ENCODE measurements at places on chromosomes 7 and 10.

DNA sequence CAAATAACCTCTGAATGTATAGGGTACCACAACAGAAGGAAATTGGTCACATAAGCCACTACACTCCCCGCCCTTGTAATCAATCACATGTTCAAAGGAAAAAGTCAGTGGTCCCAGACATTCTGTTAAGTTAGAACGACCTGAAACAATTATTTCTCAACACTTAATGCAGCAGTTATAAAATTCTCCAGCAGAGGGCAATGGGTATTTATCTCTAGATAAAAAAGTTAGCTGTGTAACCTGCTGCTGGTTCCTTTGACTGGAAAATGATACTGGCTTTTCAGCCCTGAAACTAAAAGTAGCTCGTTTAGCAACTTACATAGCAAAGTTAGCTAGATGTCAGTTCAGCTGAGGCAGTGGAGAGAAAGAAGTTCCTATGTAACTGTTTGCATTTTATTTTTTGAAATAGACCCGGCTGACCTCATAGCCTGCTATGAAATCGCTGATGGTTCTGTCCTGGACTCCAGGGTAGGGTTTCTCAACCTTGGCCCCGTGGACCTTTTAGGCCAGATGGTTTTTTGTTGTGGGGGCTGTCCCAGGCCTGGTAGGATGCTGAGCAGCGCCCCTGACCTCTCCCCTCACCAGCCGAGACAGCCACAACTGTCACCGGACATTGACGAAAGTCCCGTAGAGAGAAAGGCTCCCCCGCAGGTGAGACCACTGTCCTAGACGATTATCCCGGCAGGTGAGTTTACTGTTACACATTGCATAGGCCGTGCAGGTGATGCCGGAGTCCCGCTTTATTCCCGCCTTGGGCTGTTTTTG, 40.2 kb upstream of the PROSER2 start:
- peak; percentile 45 for DNase-seq

DNA sequence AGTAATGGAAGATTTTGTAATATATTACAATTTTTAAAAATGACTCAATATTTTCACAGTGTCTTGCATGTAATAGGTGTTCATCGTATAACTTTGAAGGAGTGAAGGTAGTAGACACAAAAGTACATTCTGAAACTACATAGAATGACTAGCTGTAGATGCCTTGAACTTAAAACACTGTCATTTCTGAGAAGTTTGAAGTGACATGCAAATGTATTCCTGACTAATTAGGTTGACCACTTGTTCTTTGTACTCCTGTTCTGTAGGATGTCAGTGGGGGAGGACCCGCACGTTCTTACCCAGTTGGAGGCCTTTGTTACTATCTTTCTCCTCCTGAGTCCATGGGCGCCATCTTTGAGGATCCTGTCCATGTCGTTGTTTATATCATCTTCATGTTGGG, 31.2 kb downstream of the SEC61A2 start:
- DNase-seq, result no peak

- DNase-seq, result no peak
Measured at GRCh38 chr10:73998929-73999691, 1.2 kb downstream of the VCL start.

DNA sequence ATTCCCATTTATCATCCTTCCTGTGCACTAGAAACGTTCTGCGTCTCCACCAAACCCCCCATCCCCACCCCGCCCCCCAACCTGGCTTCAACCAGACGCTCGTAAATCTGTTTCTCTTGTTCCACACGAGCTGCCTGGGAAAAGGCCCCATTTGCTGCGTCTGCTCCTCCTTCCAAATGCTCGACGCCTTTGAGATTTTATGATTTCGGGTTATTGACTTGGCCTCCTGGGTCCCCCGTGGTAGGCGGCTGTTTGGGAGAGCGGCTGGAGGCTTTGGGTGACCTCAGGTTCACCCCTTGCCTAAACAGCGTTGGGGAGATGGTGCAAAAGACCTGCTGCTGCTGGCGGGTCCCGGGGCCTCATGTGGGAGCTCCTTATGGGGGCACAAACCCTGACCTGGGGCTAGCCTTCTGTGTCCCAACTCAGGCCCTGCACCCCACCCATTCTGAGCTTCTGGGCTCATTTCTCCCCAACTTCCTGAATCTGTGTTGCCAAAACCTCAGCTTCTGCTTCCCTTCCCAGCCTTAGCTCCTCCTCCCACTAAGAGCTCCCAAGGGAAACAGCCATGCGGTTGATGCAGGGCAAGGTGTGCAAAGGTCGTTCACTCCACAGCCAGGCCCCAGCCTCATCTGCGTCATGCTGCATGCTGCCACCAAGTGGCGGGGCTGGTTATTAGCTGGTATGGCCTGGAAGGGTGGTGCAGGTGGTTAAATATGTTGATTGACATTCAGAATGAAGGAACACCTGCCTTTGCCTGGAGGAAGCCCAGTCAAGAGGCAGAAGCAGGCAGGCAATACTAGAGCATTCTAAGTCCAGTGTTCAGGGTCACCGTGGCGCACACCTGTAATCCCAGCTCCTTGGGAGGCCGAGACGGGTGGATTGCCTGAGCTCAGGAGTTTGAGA, 49.1 kb upstream of the ELN start:
- DNase-seq, result no peak

GRCh38 chr10:114389426-114389825, 14.9 kb downstream of the AFAP1L2 start:
- no peak for DNase-seq

- no peak for DNase-seq
Measured at GRCh38 chr7:2326951-2327350, 12.7 kb upstream of the SNX8 start.

GRCh38 chr10:88115968-88116367, 252.5 kb downstream of the PTEN start:
- no peak for DNase-seq

DNA sequence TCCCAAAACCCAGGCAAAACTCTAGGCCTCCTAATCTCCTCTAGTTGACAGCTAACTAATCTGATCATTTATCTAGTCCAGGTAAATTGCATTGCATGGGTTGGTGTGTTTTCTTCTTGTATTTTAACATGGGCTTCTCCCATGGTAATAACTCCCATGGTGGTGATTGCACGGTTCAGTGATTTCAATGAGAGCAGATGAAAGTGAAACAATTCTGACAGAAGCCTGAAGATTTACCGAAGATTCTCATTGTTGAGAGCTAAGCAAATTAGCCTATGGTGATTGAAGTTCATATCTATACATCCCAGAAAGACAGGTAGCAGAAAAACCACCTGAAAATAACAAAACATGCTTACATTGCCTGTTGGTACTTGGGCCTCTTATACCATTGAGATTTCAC, 26.6 kb upstream of the LIPN start:
- no peak for DNase-seq

- DNase-seq, result no peak
Measured at GRCh38 chr7:116172353-116172752, 38.0 kb upstream of the TES start.

- DNase-seq, result no peak
Measured at GRCh38 chr7:28520074-28521015, 108.0 kb downstream of the CREB5 start.

GRCh38 chr10:129605266-129605985, 138.4 kb downstream of the MGMT start:
- no peak for DNase-seq

DNA sequence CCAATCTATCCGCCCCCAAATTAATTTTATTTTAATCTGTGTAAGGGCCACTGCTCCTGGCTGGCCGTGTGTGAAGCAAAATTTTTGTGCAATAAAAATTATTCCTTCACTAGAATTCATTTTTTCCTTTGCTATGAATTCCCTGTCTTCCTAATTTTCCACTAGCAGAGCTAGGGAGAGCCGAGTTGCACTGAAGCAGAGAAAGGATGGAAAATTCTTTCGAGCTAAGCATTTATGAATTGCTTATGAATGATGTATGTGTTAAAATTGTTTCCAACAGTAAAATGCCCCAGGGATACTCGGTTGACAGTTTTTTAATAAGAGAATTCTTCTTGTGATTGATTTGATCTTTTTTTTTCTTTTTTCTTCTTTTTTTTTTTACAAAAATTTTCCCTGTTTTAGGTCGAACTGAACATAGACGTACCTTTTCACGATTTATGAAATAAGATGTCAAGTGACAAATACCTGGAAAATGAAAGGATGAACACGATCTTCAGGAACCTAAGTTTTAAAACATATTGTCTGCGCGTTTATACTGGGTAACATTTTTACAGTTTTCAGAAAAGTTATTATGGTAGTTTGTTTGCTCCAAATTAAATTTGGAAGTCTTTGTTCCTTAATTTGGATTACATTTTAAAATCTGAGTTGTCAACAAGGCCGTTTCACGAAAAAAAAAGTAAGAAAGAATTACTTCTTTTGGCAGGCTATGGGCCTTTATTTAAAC, 288.8 kb upstream of the NFE2L3 start:
- no peak for DNase-seq

DNA sequence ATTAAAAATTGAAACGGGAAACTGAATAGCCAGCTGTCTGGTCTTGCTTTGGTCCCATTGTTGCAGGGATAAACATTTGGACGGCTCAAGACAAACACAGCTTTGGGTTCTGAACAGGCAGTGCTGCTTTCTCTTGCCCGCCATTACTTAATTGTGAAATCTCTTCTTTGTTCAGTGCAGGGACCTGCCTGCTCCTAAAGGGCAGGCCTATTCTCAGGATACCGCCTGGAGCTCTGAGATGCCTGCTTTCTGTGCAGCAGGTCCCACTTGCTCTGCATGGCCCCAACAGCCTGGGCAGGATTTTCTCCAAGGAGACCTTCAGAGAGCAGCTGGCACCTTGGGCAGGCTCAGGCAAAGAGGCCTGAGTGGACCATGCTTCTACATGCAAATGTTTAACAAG, 237.6 kb downstream of the KCNMA1 start:
- DNase-seq, result no peak

DNA sequence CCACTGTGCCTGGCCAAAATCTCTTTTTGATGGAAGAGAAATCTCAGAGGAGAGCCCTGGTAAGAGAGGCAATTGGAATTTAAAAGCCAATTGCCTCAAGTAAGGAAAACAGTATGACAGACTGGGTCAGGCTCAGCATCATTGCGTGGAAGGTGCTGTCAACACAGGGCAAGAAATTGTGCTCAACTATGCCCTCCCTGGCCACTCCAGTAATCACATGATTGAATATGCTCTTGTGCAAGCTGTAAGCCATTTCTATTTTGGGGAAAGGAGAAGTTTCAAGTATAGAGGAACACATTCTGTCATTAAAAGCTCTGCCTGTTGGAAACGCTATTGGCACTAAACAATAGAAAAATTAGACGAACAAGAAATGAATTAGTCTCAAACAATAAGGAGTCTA, 1127.7 kb downstream of the REEP3 start:
- DNase-seq, result no peak

- no peak for DNase-seq
Measured at GRCh38 chr7:91850455-91850854, 30.0 kb downstream of the MTERF1 start.

DNA sequence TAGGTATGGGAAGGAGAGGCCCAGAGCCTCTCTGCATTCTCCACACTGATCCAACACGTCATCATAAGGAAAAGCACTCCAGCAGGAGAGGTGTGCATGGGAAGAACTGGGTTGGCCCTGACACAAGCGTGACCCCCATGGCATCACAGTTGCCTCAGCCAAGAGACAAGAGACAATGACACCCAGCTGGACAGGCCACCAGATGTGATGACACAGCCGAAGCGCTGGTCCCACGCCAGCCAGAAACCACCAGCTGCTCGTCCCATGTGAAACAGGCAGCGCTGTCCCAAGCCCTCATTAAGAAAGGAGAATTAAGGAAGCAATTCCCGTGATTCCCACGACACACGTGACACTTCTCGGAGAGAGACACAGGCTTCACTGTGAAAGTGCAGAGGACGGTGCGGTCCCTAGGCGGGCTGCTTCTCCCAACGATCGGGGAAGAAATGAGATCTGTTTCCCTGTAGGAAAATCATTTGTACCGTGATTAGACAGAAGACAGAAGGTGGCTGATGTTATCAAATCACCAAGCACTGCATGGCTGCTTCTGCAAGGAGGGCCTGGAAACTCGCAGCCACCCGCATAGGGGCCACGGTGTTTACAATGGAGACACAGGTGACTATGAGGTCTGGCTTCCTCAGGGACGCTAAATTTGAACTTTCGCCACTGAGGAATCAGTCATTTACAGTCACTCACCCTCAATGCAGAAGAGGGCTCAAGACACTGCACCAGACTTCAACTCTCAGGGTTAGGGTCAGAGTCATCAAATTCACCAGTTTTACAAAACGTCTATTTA, 74.5 kb downstream of the DIP2C start:
- DNase-seq, result no peak

GRCh38 chr7:42980514-42980913, 48.3 kb downstream of the MRPL32 start:
- no peak for DNase-seq

- no peak for DNase-seq
Measured at GRCh38 chr10:101856626-101857025, 13.0 kb upstream of the KCNIP2 start.

DNA sequence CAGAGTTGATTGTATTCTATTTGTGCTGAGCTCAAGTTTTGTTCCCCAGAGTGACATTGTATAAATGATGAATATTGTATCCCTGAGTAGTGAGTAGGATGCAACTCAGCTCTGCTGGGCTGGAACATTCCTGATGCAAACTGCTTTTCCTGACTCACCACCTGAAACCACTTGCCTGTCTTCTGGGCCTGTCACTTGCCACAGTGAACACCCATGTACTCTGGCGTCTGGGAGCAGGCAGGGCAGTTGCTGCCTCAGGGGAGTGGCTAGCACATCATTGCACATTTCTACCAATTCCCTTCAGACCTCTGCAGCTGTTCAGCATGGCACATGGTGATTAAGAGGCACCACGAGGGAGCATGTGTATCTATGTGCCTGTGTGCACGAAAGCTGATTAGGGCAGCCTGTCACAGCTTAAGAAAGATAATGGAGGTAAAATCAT, 157.3 kb downstream of the SND1 start:
- DNase-seq, result no peak

GRCh38 chr7:1297017-1297960, 64.6 kb downstream of the UNCX start:
- no peak for DNase-seq

Measured in CD4-positive, alpha-beta T cell (primary cell).